ENCODE measurements at places on chromosomes 6 and 20. TPM values are rescaled to one million over a fixed set of nuclear protein-coding genes. Genes with fewer than 3 reads are reported as not detected.

Gene HNF4A
- total RNA-seq: under 0.01 TPM

DNA sequence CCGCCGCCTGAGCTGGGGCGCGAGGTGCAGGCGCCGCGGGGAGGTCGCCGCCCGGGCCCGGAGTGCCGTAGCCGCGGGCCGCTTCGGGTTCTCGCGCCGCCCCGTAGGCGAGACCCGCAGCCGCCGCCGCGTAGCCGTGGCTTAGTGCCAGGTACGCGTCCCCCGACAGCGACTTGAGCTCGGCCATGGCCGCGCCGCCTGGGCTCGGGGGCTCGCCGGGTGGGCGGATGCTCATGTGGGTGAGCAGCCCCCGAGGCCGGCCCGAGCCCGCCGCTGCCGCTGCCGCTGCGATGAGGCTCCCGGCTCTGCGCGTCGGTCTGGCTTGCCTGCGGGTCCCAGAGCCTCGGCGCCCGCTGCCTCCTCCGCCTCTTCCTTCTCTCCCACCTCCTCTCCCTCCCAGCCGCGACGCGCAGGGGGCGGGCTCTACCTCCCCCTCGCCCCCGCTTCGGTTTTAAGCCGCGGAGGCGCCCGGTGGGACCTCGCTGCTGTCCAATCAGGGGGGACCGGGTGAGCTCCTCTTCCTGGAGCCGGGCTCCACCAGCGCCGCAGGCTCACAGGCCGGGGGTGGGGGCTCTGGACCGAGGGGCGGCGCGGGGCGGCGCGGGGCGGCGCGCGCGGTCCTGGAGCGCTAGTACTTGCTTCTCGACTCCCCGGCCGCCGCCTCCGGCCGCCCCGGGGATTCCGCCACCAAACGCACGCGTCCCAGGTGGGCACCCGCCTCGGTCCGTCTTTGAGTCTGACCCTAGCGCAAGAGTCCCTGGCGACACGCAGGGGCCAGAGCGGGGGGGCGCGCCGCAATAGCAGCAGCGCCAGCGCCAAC, at the start of gene BHLHE23:
TSS of gene BHLHE23 (minus strand) at position 425 of the 820 bp plus-strand sequence. CDS start at position 235, 190 bp downstream.
- DNase-seq: peak; percentile 50

- DNase-seq: no peak
Observed at GRCh38 chr20:3371754-3372153, 35.7 kb downstream of the DNAAF9 start.

DNA sequence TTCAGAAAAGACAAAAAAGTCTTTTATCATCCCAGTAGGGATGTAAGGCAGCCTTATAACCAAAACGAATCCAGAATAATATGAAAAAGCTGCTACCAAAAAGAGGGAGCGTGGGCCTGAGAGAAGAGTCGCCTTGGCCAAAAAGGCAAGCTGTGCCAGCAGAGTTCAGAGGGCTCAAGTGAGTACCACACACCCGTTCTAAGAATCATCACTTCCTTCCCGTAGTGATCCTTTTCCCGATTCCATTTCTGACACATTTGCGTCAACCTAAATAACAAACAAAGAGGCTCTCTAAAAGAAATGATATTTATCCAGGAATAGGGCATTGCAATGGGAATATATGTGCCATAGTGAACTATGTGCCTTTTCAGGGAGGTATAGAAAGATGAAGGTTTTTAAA, 3.8 kb upstream of the TMEM181 start:
- DNase-seq: no peak
